H1 (cell line): ENCODE measurements at places on chromosomes 3 and 15. TPM values are rescaled to one million over a fixed set of nuclear protein-coding genes. Genes with fewer than 3 reads are reported as not detected.

DNA sequence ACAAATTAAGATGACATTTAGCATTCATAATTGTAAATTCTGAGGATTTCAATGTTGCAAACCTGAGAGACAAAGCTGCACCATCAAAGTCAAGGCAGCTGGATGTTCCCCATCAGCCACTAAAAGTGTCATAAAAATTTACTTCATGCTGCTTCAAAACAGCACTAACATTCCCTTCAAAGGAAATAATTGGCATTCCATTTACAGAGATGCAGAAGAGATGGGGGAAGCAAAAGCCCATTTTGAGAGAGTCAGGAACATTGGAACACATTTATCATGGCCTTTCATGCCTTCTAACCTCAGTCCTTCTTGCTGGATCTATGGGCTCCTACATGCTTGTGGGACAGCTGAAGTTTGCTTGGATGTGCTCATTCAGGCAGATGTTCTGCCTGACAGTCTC lies 6.4 kb upstream of the TMEM158 start:
- no peak for DNase-seq
- no peaks in the 10 kb centered on the region for H3K27me3 ChIP-seq
- no peak overlapping the region for H3K4me3 ChIP-seq
- no peaks in the 10 kb centered on the region; the same call in 1 of the 2 replicates for H3K4me1 ChIP-seq

DNA sequence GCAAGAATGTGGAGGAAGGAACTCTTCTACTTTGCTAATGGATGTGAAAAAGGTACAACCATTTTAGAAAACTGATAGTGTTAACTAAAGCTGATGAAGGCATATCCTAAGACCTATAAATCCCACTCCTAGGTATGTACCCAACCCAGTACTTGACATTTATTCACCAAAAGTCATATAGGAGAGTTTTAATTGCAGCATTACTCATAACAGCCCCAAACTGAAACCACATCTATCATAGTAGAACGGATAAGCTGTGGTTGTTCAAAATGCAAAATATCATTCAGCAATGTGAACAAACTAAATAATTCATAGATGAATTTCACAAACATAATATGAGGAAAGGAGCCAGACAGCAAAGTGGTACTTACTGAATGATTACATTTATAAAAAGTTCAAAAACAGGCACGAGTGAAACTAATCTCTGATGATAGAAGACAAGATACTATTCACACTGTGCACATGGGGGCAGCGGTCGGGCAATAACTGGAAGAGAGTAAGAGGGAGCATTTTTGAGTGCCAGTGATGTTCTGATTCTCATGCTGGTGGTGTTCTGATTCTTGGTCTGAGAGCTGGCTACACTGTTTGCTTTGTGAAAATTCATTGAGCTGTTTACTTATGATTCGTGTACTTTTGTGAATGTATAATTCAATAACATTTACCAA lies 34.3 kb downstream of the GOLIM4 start:
- no peaks in the 10 kb centered on the region for H3K4me1 ChIP-seq
- no peak for DNase-seq
- H3K36me3 ChIP-seq, result no peaks in the 10 kb centered on the region
- H3K27ac ChIP-seq, result no peak overlapping the region
- no peaks in the 10 kb centered on the region for H3K27me3 ChIP-seq

DNA sequence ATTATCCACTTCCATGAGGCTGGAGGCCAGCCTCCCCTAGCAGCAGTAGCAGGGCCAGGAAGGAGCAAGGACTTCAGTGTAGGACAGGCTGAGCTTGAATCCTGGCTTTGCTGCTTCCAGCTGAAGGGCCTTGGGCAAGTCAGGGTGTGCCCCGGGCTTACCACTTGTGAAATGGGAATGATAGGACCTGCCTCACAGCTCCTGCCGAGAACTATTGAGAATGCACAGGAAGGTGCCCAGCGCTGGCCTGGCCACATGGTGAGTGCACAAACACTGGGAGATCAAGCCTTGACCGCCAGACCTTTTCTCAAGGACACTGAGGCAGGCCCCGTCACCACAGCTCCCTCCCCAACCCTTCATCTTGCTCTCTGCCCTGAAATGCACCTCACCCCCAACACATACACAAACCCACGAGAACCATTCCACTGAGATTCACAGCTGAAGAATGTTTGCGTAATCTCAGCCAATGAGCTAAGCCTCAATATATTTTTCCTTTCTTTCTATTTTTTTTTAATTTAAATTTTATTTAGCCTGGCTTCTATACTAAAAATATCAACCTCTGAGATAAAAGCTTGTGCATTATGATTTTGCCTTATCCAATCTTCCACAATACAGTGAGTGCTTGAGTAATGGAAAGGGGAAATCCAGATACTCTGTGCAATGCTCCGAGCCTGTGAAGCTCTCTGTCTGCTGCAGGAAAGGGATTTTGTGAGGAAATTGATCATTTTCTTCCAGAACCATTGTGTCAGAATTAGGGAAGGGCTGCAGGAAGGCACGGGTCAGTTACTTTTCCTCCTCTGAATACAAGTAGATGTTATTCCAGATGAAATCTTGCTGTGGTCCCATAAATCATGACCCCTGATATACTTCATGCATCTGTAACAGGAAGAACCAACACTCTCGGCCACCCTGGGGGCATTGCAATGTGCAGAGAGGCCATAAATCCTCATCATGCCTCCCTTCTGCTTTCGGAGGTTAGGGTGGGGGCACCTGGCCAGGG lies 193.9 kb downstream of the TLE3 start:
- H3K4me1 ChIP-seq, result peaks cover 5% of the 10 kb centered on the region; the same call in 1 of the 2 replicates
- no peaks in the 10 kb centered on the region for H3K36me3 ChIP-seq
- no peaks in the 10 kb centered on the region for H3K27me3 ChIP-seq
- no peak overlapping the region for H3K27ac ChIP-seq

- H3K4me3 ChIP-seq, result no peak overlapping the region
- H3K27me3 ChIP-seq, result no peaks in the 10 kb centered on the region
- H3K36me3 ChIP-seq, result peaks cover 26% of the 10 kb centered on the region
- H3K4me1 ChIP-seq, result no peaks in the 10 kb centered on the region
- no peak overlapping the region for H3K27ac ChIP-seq
Measured at GRCh38 chr15:28123408-28124023, 24.4 kb upstream of the OCA2 start.

MASP1 gene
- total RNA-seq, result 2.7 and 3.2 TPM in 2 replicates
